ENCODE measurements at places on chromosomes 12 and 14. TPM values are rescaled to one million over a fixed set of nuclear protein-coding genes. Genes with fewer than 3 reads are reported as not detected.

The PPP1R1A gene
- total RNA-seq = 51.4 TPM

The TTC9 gene
- total RNA-seq = 2.6 TPM

The CNTN1 gene
- 3.1 TPM for total RNA-seq

The ATG14 gene
- 10.9 TPM for total RNA-seq

The PIANP gene
- not detected for total RNA-seq

The LRRC10 gene
- not detected for total RNA-seq

The ADIPOR2 gene
- 20.5 TPM for total RNA-seq

The RERG gene
- total RNA-seq = 10.9 TPM

The MFAP5 gene
- 17.9 TPM for total RNA-seq

The RASAL1 gene
- 0.66 TPM for total RNA-seq

The NUAK1 gene
- 5.3 TPM for total RNA-seq

The DCN gene
- 314 TPM for total RNA-seq
